Fibroblast of skin of left biceps (primary cell): ENCODE measurements at places on chromosomes 3 and 15.

DNA sequence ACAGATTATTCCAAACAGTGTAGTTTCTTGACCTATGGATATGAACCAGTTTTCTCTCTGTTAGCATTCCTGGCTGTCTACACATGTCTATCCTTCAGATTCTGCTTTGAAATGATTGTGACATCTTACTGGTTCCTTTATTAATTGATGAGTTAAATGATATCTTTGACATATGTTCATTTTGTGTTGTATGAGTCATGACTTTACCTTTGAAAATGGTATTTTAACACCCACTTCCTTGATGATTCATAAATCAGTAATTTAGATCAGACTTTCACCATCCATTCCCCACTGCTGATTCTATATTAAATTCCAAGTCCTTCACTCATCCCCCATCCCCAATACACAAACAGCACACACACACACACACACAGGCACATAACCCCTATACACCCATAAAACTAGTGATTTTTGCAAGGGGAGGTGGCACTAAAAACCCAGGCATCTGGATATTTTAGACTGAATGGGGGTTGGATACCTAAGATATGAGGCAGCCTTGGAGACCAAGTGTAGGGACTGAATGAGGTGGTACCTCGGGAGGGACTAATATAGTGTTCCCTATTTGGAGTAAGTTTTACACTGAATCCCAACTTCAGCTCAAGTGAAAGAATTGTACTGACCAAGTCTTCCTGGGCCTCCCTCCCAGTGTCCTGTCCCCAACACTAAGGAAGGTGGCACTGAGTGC is 9.7 kb downstream of the CCK start:
- DNase-seq = peak; percentile 58

DNA sequence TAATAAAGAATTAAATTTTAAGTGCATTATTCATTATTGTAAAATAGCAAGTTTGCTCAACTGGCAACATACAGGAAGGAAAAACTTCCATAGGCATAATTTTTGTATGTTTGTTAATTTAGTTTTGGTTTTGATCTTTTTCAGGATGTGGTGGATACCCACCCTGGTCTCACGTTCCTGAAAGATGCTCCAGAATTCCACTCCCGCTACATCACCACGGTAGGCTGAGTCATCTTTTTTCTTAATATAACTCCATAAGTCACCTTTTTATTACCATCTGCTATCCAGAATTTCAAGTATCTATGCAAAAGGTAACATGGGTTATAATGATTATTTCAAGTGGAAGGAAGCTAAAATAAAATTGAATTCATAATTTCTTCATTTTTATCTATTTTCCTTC is 104.8 kb downstream of the PPP2R3A start:
- DNase-seq = peak; percentile 52

DNA sequence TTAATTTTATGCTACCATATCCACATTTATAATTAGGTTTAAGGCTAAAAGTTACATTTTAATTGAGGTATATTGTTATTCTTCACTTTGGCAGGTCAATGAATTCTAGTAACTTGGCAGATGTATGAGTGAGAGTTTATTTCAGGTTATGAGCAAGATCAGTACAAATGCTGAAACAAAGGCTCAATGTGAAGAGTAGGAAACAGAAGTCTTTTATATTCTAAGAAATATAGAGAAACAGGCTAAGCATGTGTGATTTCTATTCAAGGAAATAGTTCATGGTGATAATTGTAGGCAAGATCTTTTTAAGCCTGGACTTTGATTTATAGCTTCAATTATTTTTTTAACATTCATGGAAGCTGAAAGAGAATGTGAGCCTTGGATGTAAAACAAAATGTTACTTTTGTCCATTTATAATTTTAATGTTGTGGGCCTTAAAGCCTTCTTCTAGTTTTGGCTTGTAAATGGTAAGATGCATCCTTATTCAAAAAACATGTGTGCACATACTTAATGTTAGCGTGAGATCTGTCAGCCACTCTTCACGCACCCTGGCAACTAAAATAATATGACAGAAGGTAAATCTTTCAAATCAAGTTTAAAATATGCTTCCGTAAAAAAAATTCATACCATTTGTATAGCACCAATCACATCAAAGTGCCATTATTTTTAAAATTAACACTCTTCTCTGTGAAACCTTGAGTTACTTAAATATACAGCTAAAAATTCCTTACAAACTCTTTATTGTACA is 22.8 kb upstream of the OSTN start:
- DNase-seq = no peak

DNA sequence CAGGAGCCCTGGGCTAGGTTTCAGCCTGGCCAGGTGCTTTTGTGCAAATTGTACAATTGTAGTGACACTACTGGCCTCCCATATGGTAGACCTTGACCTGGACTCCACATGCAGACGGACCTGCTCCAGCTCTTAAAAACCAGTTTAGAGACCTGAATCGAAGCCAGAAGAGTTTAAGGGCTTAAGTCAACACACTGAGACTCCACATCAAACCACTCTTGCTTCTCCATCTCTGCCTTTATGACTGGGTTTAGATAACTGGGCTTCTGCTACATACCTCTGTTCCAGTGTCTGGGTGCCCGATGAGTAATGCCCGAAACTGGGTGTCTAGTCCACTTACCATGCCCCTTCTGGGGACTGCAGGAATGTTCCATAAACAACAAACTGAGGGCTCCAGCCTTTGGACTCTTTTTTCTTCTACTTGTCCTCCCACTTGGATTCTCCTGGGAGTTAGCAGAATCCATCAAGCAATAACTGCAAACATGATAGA is 32.8 kb downstream of the TMEM212 start:
- no peak for DNase-seq

DNA sequence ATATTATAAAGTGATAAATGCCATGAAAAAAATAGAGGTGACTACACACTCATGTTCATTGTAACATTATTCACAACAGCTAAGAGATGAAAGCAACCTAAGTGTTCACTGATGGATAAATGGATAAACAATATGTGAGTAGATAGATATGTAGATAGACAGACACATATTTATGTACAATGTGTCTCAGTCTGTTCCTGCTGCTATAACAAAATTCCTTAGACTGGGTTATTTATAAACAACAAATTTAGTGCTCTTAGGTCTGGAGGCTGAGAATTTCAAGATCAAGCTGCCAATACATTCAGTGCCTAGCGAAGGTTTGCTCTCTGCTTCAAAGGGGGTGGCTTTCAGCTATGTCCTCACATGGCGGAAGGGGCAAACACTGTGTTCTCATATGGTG is 312.5 kb downstream of the ZNF621 start:
- DNase-seq = no peak

GRCh38 chr3:26967501-26967900 is 344.9 kb downstream of the LRRC3B start:
- DNase-seq = no peak

- DNase-seq = no peak
Observed at GRCh38 chr3:179898024-179898423, 138.7 kb downstream of the PEX5L start.

DNA sequence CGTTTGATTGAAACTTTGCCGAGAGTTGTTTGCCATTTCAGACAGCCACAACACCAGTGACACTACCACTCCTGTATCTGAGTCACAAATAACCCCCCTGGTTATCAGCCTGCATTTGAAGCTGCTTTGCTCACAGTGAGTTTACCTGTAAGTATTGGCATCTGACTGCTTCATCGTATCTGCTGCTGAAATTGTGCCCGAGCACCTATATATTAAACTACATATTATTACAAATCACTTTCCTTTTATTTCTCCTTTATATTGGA is 39.2 kb upstream of the SPSB4 start:
- no peak for DNase-seq

DNA sequence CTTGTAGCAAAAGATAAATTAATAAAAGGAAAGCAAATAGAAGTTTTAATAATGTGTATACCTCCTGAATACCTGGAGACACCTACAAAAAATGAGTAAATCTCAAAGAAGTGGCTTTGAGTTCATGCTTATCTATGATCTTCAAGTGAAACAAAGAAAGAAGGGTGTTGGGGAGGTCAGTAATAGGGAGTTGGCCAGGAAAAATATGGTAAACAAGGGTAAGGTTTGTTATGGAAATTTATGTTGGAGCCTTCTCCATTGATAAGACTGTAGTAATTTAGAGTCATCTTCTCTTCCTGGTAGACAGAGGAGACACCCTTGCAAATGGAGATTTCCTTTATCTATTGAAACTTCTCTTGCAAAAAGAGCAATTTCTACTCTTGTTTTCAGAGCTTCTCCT is 6.6 kb upstream of the CCR8 start:
- DNase-seq = no peak

DNA sequence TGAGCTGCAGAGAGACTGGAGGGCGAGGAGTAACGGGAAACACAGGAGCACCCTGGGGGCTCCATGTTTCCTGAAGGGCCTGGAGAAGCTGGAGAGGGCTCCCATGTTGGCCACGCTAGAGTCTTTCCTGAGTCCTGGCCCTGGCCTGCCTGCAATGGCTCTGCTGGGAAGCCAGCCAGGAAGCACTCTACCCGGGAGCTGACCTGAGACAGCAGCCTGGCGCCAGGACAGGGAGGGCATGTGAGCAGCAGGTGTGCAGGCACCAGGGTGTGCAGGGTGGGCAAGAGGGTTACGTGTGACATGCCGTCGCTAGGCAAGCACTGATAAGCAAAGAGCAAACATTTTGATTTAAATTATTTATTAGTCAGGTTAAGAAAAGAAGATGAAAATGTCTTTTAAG is 301.4 kb downstream of the OCA2 start:
- no peak for DNase-seq
